ENCODE measurements at places on chromosomes 1 and 21. TPM values are rescaled to one million over a fixed set of nuclear protein-coding genes. Genes with fewer than 3 reads are reported as not detected.

Gene GSTM5
- total RNA-seq, result not detected

Gene TMEM200B
- 3.5 TPM for total RNA-seq

Gene CLEC20A
- total RNA-seq, result not detected

Gene TRIM17
- not detected for total RNA-seq

Gene ST7L
- 32.7 TPM for total RNA-seq

Gene MYCL
- not detected for total RNA-seq

Gene MTR
- total RNA-seq, result 11.5 TPM

Gene VHLL
- total RNA-seq, result not detected

GRCh38 chr21:46098303-46099141, 610 bp downstream of the COL6A2 start:
- no peak for DNase-seq

- DNase-seq, result peak; percentile 84
Observed at GRCh38 chr1:21956720-21957552, 19.8 kb upstream of the HSPG2 start.

DNA sequence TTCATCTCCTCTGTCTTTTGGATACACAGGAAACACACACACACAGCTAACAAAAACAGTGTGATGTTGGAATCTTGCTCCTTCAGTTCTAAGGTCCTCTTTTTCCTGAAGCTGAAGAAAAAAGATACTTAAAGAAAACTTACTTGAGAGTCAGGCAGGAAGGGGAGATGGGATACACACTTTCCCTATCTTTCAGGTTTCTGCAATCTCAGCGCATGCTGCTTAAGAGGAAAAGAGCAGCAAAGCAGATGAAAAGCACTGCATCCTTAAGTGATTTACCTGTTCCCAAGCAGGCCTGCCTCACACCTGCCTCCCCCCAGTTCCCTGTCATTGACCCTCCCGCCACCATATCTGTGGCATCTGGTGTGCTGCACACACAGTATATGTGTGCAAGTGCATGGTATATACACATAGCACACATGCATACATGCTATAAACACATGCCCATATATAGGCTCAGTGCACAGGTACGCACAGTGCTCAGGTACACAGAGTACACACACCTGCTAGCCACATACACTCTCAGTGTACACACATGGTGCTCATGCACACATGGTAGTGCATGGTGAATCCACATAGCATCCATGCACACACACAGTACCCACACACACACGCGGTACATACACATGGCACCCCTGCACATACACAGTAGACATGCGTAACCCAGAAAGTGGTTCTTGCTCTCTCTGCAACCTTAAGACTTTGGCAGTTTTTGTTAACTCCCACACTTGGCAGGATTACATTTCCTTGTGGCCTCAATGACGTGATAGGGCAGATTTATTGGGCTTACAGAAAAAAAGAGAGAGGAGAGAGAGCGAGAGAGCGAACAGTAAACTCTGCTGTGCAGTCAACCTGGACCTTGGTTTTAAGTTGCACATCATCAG, 166.9 kb downstream of the TOMM20 start:
- DNase-seq, result peak; percentile 97

GRCh38 chr1:53068314-53069099, 6.5 kb downstream of the PODN start:
- no peak for DNase-seq

GRCh38 chr1:24392982-24393650, 20.5 kb downstream of the STPG1 start:
- DNase-seq, result no peak

DNA sequence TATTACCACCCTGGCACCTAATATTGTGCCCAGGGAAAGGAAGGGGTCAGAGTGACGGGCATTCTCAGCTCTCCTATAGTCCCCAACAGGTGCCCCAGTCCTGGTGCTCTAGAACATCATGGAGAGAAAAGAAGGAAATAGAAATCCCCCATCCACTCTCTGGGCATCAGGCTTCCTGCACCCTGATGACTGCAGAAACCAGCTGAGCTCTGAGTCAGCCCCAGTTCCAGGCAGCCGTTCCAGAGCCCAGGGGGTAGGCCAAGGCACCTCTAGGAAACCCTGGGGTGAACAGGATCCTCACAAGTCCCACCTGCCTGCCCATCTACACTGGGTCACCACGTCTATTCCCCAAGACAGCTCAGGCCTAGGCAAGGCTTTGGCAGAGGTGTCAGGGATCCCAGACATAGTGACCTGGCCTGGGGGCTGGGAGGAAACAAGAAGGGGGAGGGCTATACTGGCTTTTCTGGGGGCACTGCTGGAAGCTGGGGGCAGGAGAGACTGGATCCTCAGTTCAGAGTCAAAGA, 709 bp downstream of the NECTIN4 start:
- peak; percentile 53 for DNase-seq

DNA sequence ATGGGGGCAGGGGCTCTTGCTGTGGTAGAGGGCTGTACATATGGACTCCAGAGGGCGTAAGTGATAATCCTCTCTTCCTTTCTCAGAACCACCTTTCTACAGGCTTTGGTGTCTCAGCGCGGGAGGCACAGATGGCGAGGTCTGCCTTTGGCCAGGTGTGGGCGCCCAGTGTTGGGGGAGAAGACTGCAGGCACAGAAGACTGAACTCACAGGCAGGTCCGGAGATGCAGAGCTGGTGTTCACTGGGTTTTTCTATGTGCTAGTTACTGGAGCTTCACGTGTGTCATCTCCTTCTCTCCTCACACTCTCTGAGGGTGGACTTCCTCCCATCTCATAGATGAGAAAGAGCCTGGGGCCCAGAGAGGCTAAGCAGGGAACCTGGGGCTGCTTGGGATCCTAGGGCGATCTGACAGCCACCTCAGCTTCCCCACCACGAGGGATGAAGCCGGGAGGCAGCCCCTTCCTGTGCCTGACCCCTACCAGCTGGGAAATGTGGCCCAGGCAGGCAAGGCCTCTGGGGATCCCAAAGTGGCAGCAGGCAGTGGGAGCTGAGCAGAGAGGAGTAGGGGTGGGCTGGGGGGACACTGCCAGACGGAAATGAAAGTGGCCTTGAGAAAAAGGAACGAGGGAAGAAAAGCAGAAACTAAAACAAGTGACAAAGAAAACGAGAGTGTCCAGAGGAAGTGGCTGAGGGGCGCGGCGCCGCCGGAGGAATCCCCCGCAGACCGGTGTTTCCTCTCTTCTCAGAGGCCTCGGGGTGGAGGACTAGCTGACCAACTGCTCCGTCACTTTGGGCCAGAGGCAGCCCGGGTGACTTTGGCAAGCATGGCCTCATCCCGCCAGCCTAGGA, 191.6 kb downstream of the HIVEP3 start:
- DNase-seq, result no peak

DNA sequence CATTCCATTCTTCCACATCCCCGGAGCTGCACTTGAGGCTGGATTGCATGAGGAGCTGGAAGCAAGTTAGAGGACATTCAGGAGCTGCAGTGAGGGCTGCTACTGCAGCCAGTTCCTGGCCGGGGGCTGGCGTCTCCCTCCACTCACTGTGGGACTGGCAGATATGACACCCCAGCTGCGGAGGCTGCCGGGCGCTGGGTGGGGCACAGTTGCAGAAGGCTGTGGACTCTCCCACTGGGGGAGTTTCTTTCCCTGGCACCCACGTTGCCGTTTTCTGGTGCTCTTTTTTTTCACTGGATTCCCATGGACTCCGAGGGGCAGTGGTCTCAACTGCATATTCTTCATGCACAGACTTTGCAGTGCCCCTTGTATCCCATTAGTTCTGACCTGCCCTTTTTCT, 351.1 kb upstream of the AJAP1 start:
- no peak for DNase-seq

DNA sequence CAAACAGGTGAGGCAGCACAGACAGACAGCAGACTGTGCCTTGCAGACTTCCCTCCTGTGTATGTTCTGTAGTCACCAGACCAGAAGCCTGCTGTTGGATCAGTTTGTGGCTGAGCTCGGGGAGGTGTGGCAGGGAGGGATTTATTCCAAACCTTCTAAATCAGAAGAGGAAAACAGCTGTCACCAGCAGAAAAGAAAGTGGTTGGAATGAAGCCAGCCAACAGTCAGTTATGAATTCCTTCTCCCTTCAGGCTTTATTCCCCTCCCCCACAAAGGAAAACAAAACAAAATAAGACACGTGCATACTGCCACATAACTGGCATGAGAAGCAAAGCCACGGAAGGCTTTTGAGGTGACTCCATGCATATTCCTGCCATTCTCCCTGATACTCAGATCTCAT, 19.0 kb upstream of the PIGV start:
- peak; percentile 91 for DNase-seq

GRCh38 chr1:21499283-21499950, 9.8 kb upstream of the ALPL start:
- DNase-seq, result no peak

GRCh38 chr1:172820475-172821158, 161.7 kb downstream of the FASLG start:
- DNase-seq, result no peak

DNA sequence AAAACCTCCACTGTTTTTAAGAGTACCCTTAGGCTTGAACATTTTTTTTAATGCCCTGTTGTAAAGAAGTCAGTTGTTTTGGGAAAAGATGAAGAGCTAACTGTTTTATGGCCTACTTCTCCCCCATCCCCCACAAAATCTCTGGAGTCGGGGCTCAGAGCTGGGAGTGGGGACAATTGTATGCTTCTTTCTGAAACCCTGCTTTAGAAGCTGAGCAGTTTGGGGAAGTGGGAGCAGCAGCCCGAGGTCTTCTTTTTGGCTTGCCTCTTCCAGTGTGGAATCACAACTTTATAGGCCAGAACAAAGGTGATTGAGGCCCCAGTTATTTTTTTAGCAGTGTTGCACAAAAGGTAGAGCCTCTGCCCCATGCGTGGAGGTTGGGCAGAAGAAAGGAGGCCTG, 25.2 kb downstream of the PPP2R5A start:
- DNase-seq, result no peak

- peak; percentile 99 for DNase-seq
Observed at GRCh38 chr1:193115629-193116227, 6.1 kb upstream of the CDC73 start.

- DNase-seq, result no peak
Observed at GRCh38 chr1:58919959-58920321, 136.1 kb upstream of the JUN start.

DNA sequence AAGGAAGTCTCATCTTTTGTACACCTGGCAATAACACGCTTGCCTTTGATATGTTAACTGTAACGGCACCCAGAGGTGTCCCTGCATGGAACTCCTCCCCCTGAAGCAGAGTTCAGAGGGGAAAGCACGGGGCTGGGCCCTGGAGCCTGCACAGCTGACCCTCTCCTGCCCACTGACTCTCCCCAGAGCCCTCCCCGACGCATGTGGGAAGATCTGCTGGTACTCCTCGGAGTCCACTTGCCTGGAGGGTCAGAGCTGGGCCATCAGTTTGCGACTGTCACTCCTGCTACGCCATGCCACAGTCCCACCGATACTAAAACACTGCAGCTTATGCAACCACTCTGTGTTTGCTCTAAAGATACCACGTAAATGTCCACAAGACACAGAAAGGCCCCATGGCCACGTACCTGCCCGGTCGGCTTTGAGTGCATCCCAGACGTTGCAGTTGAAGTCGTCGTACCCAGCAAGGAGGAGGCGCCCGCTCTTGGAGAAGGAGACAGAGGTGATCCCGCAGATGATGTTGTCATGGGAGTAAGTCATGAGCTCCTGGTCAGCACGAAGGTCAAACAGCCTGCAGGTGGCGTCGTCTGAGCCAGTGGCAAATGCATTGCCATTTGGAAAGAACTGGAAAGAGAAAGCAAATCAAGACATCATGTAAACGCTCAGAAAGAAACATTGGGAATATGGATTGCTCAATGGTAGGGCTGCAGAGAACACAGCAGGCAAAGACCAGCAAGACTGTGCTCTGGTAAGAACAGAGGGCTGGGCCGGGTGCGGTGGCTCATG, 10.6 kb upstream of the NADK start:
- DNase-seq, result no peak

DNA sequence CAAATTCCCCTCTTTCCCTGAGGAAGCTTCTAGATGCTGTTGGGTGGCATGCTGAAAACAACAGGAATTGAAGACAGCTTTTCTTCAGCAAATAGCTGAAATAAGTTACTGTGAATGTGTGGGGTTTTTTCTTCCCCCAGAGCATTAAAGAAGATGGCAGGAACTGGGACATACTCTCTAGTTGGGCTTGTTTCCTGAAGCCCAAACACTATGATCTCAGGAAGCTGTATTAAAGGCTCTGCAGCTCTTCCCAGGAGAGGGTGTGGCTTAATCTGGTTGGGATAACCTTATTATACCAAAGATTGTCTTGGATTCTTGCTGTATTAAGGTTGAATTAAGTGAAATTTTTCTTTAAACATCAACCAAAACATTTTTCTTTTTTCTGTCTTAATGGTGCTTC, 64.9 kb upstream of the LMO4 start:
- no peak for DNase-seq

- DNase-seq, result peak; percentile 91
Observed at GRCh38 chr1:100734676-100735075, 15.1 kb downstream of the VCAM1 start.

DNA sequence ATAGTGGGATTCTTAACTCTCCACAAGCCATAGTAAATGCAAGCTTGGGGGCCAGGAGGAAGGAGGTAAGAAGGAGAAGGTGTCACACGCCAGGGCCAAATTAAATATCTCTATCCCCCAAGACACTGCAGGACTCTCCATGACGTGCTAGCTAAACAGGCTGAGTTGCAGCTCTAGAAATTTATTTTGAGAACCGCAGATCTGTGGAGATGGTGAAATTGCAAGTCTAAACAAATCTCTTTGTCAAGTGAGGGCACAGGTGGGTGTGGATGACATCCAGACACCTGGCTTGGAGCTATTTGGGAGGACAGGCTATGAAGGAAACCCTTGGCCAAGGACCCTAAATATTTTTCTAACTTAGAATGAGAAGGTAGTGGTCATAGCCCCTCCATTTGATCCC, 39.5 kb upstream of the USP1 start:
- DNase-seq, result no peak

GRCh38 chr21:25691976-25692375, 42.7 kb downstream of the ATP5PF start:
- peak; percentile 72 for DNase-seq

DNA sequence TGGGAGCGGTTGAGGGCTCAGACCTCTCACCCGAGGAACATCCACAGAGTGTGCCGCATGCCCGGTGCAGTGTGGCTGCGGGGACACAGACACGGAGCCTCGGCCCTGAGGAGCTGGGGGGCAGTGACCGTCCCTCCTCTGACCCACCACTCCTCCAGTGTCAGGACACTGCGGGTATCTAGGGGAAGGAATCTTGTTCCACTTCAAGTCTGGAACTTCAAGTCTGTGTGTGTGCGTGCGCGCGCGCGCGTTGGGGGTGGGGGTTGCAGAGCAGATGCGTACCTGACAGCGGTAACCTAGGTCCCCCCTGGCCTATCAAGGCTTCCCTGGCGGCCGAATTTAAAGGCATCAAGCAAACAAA, 17.3 kb downstream of the PCSK9 start:
- DNase-seq, result no peak

GRCh38 chr1:13878021-13878420, 178.0 kb downstream of the PRDM2 start:
- DNase-seq, result no peak

- DNase-seq, result no peak
Observed at GRCh38 chr1:9448132-9449109, 90.8 kb upstream of the SLC25A33 start.
